Activated naive CD4-positive, alpha-beta T cell treated with anti-CD3 and anti-CD28 coated beads, Interleukin-2, amount 10 ng/mL, durations not matched to agents 7 days and 5 days (primary cell): ENCODE measurements at places on chromosomes 6 and 20.

GRCh38 chr6:34696189-34696738, 303 bp downstream of the ILRUN start:
- H3K4me3 ChIP-seq = peak overlapping the region; percentile 91
- DNase-seq = no peak
- peak overlapping the region; percentile 62 for H3K27ac ChIP-seq

- no peaks in the 10 kb centered on the region for H3K27me3 ChIP-seq
- no peaks in the 10 kb centered on the region for H3K36me3 ChIP-seq
- no peak for DNase-seq
- H3K4me3 ChIP-seq = no peak overlapping the region
Observed at GRCh38 chr20:54344832-54345231, 130.6 kb upstream of the DOK5 start.

GRCh38 chr6:90978046-90978445, 391.2 kb upstream of the MAP3K7 start:
- no peak overlapping the region for H3K4me3 ChIP-seq
- no peak overlapping the region for H3K27ac ChIP-seq
- no peaks in the 10 kb centered on the region for H3K4me1 ChIP-seq
- no peak for DNase-seq
- H3K27me3 ChIP-seq = no peaks in the 10 kb centered on the region

- no peak overlapping the region for H3K27ac ChIP-seq
- H3K4me3 ChIP-seq = no peak overlapping the region
- H3K27me3 ChIP-seq = no peaks in the 10 kb centered on the region
- no peaks in the 10 kb centered on the region for H3K4me1 ChIP-seq
Observed at GRCh38 chr6:123515715-123516114, 121.0 kb downstream of the TRDN start.

- no peak overlapping the region for H3K4me3 ChIP-seq
- H3K27me3 ChIP-seq = no peaks in the 10 kb centered on the region
- peaks cover 26% of the 10 kb centered on the region for H3K36me3 ChIP-seq
Observed at GRCh38 chr6:25022140-25022553, 86.4 kb upstream of the RIPOR2 start.

DNA sequence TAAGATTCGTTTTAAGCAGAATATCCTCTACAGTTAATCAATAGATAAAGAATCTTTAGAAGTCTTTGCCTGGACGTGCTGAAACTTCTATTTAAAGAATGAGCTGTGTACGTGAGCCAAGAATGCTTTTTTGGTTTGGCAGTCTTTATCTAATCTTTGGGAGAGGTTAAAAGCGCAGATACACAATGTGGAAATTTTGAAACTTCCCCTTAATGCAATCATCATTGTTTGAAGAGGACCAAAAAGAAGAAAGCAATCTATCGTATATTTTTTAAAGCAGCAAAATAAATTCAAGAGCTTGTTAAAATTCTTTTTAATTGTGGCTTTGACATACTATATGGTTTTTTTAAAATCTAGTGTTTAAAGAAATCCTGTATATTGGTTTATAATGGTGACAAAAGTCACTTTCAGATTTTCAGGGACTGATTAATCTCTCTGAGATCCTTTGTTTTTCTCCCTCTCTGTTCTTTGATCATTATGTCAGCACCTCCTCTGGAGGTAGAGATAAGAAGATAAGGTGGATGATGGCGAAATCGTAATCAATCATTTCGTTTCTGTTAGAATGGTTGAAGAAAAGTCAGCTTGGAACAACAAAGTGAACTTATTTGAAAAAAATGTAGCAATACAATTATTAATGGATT, 92.1 kb upstream of the FAM184A start:
- H3K27me3 ChIP-seq = peaks cover 4% of the 10 kb centered on the region
- H3K4me1 ChIP-seq = no peaks in the 10 kb centered on the region
- H3K27ac ChIP-seq = no peak overlapping the region
- H3K4me3 ChIP-seq = no peak overlapping the region

DNA sequence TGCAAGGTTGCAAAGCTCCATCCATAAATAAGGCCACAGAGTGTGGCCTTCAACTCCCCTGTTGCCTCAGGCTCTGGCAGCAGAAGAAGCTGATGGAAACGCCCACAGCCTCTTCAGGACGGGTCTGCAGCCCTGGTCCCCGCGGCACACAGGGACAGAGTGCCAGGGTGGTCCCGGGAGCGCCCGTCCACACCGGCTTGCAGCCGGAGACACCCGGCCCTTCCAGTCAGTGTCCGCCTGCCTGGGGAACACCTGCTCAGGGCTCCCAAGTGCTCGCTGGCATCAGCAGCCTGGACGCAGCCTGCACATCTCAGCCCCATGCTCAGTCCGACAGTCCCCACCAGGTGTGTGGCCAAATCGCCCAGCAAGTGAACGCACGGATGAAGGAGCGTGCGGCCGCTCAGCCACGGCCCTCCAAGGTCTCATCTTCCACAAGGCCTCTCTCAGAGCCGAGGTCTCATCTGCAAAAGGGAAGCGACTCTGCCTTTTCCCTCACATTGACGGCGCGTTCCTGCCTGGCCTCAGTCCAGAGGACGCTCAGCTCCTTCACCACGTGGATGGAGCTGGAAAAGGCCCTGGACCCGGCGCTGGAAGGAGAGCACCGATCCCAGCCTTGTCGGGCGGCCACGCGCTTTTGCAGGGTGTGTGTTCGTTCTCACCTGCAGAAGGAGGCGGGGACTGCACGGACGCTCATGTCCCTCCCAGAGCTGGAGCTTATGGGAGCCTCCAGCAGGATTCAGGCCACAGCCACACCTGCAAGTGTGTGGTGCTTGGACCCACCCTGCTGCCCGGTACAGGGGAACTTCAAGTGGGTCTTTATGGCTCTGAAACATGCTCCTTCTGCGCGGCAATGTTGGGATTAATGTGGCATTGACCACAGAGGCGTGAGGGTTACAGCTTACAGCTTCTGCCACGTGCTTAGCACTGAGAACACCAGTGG, 180.4 kb downstream of the DLL1 start:
- no peak overlapping the region for H3K4me3 ChIP-seq
- H3K4me1 ChIP-seq = no peaks in the 10 kb centered on the region
- DNase-seq = peak; percentile 14
- H3K27ac ChIP-seq = no peak overlapping the region
- peaks cover 53% of the 10 kb centered on the region for H3K27me3 ChIP-seq

GRCh38 chr20:59170406-59171349, 7.1 kb downstream of the ZNF831 start:
- H3K36me3 ChIP-seq = peaks cover 65% of the 10 kb centered on the region
- peak overlapping the region; percentile 46 for H3K27ac ChIP-seq
- no peak for DNase-seq
- H3K27me3 ChIP-seq = no peaks in the 10 kb centered on the region
- no peak overlapping the region for H3K4me3 ChIP-seq
- peaks cover 80% of the 10 kb centered on the region for H3K4me1 ChIP-seq

GRCh38 chr6:38436726-38437465, 202.8 kb downstream of the BTBD9 start:
- no peak overlapping the region for H3K4me3 ChIP-seq
- no peak for DNase-seq
- no peaks in the 10 kb centered on the region for H3K4me1 ChIP-seq

DNA sequence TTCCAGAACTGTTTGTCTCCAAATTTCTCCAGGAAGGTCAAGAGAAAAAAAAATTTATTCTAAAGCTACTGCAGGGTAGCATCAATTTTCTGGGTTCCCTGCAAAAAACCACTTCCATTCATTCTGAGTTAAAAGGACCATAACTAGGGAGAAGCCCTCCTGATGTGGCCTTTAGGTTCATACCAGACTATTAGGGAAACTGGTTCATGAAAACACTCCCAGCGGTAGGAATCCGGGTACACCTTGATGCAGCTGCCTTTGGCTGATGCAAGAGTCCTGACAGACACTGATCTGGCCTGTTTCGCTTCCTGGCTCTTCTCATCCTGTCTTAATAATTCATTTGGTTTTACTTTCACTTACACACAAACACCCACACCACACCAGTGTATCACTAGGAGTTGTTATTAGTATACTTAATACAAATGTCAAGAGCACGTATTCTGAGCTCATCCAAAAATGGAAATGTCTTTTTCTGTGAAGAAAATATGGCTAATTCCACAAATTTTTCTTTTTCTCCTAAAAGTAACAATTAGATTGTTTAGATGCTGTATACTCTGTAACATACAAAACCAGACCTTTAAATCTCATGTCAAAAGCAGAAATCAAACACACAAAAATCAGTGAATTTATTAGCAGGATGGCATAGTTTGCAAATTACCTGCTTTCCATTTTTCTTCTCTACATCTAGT, 38.4 kb upstream of the ARHGAP18 start:
- H3K36me3 ChIP-seq = peaks cover 1% of the 10 kb centered on the region
- peak; percentile 73 for DNase-seq
- peak overlapping the region; percentile 93 for H3K27ac ChIP-seq
- H3K4me1 ChIP-seq = peaks cover 68% of the 10 kb centered on the region
- no peaks in the 10 kb centered on the region for H3K27me3 ChIP-seq

- H3K36me3 ChIP-seq = peaks cover 13% of the 10 kb centered on the region
- H3K4me3 ChIP-seq = no peak overlapping the region
- no peaks in the 10 kb centered on the region for H3K27me3 ChIP-seq
- DNase-seq = no peak
- peaks cover 12% of the 10 kb centered on the region for H3K4me1 ChIP-seq
- no peak overlapping the region for H3K27ac ChIP-seq
Observed at GRCh38 chr6:110232450-110232849, 52.2 kb downstream of the CDC40 start.

- H3K27me3 ChIP-seq = no peaks in the 10 kb centered on the region
- no peaks in the 10 kb centered on the region for H3K4me1 ChIP-seq
- no peak overlapping the region for H3K27ac ChIP-seq
- no peak for DNase-seq
- no peak overlapping the region for H3K4me3 ChIP-seq
Observed at GRCh38 chr6:161265975-161266374, 7.9 kb downstream of the AGPAT4 start.

- H3K4me3 ChIP-seq = no peak overlapping the region
- H3K27me3 ChIP-seq = no peaks in the 10 kb centered on the region
- no peak overlapping the region for H3K27ac ChIP-seq
- peaks cover 3% of the 10 kb centered on the region for H3K36me3 ChIP-seq
- no peak for DNase-seq
Observed at GRCh38 chr20:10622657-10623418, 51.0 kb downstream of the JAG1 start.

DNA sequence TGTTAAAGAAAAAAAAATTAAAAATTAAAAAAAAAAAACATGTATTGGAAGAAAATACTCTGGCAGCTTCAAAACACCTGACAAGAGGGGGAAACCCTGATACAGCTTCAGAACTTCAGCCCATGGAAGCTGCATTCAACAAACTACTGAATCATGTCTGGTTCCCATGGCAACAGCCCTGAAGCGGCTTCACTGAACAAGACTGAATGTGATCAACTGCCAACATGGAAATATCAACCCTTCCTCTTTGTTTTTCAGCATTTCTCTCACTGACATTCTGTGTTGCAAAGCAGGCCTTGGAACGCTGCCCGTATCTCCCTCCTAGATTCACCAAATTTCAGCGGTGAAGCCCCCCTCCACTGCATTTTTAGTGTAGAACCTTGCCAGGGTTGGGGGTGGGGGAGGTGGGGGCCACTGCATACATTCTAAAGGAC, 91.3 kb upstream of the SHLD1 start:
- H3K27ac ChIP-seq = no peak overlapping the region
- peak; percentile 26 for DNase-seq
- H3K4me1 ChIP-seq = peaks cover 3% of the 10 kb centered on the region
- H3K27me3 ChIP-seq = no peaks in the 10 kb centered on the region
- H3K36me3 ChIP-seq = no peaks in the 10 kb centered on the region

GRCh38 chr6:129623008-129623732, 86.8 kb downstream of the ARHGAP18 start:
- no peak overlapping the region for H3K4me3 ChIP-seq
- peaks cover 18% of the 10 kb centered on the region for H3K36me3 ChIP-seq
- H3K27ac ChIP-seq = no peak overlapping the region
- peaks cover 2% of the 10 kb centered on the region for H3K4me1 ChIP-seq
- H3K27me3 ChIP-seq = no peaks in the 10 kb centered on the region

DNA sequence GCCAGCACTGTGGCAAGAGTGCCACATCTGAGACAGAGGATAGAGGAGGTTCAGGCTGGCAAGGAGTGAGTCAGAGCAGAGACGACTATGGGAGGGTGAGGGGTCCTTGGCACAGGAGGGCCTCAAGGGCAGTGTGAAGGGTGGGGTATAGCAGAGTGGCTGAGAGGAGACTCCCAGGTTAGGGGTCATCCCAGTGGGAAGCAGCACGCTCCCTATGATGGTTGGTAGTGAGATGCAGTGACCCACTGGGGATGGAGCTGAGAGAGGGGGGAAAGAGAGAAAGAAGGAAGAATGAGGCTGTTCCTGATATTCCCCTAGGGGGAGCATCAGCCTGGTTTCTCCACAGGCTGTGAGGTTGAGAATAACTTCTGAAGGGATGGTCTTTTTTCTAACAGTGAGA, 97.3 kb downstream of the INSM1 start:
- H3K4me1 ChIP-seq = peaks cover 3% of the 10 kb centered on the region
- no peak for DNase-seq
- H3K27me3 ChIP-seq = no peaks in the 10 kb centered on the region
- no peak overlapping the region for H3K27ac ChIP-seq
- no peak overlapping the region for H3K4me3 ChIP-seq

- no peak overlapping the region for H3K4me3 ChIP-seq
- H3K27me3 ChIP-seq = peaks cover 17% of the 10 kb centered on the region
- no peak overlapping the region for H3K27ac ChIP-seq
- H3K4me1 ChIP-seq = no peaks in the 10 kb centered on the region
Observed at GRCh38 chr6:163626073-163626867, 211.8 kb downstream of the QKI start.

DNA sequence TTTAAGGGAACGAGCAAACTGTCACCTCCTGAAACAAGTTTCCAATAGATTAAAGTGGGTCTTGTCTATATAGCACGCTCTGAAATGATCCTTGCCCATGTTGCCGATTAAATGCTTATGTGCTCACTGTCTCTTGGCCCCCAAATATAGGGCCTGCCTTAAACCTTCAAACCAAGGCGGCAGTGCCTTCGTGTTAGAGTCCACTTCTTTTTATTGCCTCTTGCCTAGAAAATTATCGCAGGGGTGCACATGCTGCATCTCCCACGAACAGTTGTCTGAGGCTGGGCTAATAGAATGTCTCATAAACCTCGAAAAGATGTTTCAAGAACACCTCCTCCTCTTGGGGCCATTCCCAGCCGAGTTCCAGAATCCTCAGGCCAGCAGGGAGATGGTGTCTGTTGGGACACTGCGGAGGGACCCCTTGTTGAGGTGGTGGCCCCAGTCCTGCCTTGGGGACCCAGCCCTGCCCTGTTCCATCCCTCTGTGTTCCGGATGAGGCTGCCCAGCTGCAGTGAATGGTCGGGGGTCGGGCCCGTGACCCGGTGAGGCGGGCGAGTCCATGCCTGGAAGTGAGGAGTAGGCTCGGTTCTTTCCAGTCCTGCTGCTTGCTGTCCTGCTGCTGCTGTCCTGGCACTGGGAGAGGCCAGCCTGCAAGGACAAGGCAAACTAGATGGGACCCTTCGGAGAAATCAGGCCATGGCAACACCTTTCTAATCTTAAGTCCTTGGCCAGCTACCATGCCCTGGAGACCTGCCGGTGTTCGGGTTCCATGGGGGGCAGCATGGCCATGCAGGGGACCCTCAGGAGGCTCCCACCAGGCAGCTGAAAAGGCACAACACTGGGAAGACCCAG, 34.7 kb upstream of the SLCO4A1 start:
- H3K36me3 ChIP-seq = no peaks in the 10 kb centered on the region
- H3K4me1 ChIP-seq = peaks cover 15% of the 10 kb centered on the region
- no peak overlapping the region for H3K4me3 ChIP-seq
- DNase-seq = no peak
- peaks cover 81% of the 10 kb centered on the region for H3K27me3 ChIP-seq
